Hematopoietic multipotent progenitor cell (in vitro differentiated cells): ENCODE measurements at places on chromosomes 2 and 18.

- peak; percentile 21 for DNase-seq
These were observed 1.5 kb downstream of the KLF7 start for GRCh38 chr2:207164006-207164831.

DNA sequence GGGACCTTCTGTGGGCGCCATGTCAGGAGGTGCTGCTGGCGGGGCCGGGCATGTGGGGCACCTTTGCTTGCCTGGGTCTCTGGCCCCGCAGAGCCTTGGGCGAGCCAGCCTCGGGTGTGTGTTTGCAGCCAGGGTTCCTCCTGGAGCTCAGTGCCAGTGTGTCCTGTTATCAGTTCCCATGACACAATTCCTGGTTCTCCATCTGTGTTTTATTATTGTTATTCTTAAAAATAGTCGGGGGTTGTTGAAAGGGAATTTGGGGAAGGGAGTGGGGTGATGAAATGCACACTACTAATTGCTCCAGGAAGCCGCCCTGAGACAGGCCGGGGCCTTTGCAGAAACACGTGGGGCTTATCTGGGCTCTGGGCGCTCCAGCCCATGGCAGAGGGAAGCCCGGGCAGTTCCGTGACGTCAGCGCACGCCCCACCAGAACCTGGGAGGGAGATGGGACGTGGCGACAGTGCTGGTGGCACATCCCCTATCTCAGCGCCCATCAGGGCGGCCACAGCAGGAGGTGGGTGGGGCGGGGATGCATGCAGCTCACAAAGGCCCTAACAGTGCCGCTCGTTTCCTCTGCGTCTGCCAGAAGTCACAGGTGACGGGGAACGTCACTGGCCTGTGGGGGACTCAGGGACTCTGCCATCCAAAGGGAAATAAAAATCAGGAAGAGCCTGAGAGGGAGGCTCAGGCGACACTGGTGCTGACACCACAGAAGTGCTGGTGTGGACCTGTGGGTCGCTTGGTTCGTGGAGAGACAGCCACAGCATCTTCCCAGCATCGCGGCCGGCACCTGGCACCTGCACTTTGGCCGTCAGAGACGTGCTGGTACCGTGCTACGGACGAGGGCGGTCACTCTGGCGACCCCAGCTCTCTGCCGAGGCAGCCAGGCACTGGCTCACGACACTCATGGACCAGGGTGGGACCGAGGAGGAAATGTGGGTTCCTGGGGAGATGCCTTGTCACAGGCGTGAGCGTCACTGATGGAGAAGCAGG, 131.0 kb downstream of the NFATC1 start:
- no peak for DNase-seq

GRCh38 chr2:27583390-27583915, 611 bp downstream of the ZNF512 start:
- DNase-seq = no peak

DNA sequence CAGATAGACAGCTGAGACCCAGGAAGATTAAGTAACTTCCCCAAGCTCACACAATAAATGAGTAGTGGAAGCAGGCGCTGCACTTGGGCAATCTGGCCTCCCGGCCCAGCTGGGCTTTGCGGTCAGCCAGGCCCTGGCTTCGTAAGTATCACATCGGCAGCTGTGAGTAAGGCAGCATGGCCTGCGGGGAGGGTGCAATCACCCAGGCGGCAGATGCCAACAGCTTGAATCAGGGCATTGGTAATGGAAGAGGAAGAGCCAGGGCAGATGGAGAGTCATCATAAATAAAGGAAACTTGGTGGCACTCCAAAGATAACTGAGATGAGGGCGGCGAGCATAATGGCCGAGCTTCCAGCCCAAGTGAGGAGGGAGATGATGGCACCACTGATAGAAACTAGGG, 217.9 kb upstream of the PID1 start:
- no peak for DNase-seq

- DNase-seq = no peak
These were observed 86.6 kb downstream of the ANTXR1 start for GRCh38 chr2:69099541-69099940.

DNA sequence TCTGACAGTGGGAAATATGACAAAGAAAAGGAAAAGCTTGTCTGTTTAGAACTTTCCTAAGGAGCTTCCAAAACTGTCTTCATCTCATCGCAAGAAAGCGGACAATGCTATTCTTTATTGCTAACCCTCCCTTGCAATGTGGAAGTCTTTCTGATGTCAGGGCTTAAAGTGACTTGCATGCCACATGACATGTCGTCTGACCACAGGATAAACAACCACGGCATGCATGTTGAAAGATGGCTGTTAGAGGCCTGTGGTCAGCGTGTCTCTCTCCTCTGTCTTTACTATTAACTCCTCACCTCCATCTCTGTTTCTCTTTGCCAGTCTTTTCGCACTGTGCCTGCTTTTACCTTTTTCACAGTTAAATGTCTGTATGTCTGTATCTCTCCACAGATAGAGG, 389.8 kb downstream of the LNPK start:
- DNase-seq = no peak

DNA sequence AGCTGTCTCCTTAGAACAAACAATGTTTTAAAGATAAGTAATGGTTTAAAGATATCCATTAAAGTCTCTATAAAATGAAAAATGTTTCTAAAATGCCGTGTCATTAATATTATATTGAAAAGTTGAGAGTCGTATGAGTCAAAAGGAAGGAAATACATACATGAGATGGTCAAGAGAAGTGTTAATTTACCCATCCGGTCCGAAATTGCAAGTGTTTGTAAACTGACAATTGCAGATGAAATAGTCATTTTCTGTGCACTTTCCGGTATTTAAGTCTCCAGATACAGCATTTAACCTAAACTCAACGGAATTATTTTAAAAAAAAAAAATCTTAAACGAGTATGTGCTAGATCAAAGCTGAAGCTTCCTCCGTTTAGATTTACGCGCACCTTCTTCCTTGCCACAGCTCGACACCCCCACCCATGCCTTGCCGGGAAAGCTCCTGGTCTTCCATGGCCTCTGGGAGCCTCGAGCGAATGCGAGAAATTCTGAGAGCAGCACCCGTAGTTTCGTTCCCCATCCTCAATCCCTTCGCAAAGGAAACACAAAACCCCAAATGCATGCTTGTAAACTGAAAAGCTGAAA, 1.8 kb downstream of the DSC3 start:
- DNase-seq = no peak

GRCh38 chr2:200856806-200857205, 7.7 kb downstream of the CLK1 start:
- no peak for DNase-seq

DNA sequence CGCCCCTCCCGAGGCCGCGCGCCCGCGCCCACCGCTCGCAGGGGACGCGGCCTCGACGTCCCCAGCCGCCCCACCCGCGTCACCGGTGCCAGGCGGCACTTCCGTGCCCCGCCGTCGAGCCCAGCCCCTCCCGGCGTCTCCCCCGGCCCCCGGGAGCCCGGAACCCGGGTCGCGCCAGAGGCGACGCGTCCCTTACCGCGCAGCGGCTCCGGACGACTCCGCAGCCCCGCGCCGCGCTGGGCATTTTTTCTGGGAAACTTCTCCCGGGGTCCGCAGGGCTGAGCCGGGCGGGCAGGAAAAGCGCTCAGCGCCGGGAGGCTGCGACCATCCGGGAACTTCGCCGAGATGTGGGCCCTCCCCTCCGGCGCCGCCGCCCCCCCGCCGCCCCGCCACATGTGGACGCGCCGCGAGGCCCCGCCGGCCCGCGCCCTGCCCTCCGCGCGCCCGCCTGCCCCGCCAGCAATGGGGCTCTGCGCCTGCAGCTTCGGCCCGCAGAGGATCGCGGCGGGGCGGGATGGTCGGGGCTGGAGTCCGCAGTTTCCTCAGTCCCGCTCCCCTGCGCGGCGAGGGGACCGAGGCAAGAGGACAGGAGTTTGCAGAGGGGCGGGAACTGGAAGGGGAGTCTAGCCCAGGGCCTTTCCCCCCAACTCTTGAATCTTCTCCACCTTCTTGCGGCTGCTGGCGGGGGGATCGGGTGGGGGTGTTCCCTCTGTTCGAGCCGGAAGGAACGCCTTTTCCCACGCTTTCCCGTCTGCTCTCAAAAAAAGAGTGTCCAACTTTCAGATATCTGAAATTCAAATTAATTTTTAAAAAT, 81.5 kb downstream of the CHRNA1 start:
- peak; percentile 53 for DNase-seq
